ENCODE measurements at places on chromosomes 6 and 20.

- no peak overlapping the region for H3K27ac ChIP-seq
- H3K36me3 ChIP-seq = no peaks in the 10 kb centered on the region
- H3K27me3 ChIP-seq = peaks cover 42% of the 10 kb centered on the region
- peaks cover 20% of the 10 kb centered on the region for H3K4me1 ChIP-seq
- no peak overlapping the region for H3K4me3 ChIP-seq
Observed at GRCh38 chr20:63051911-63052310, 45.1 kb upstream of the BHLHE23 start.

- H3K4me3 ChIP-seq = peak within 1 kb of the TSS; percentile 95
- no peak for DNase-seq
- peaks cover 12% of the 10 kb centered on the region for H3K36me3 ChIP-seq
- peaks cover 76% of the 10 kb centered on the region for H3K4me1 ChIP-seq
- H3K27me3 ChIP-seq = peaks cover 53% of the 10 kb centered on the region
Observed at GRCh38 chr6:32151863-32152768, at the start of gene PRRT1. Gene PRRT1, minus strand, starts transcription at chr6:32151939. Its CDS starts 112 bp downstream, at chr6:32151827.

- H3K4me1 ChIP-seq = no peaks in the 10 kb centered on the region
- no peak overlapping the region for H3K4me3 ChIP-seq
- DNase-seq = no peak
- peaks cover 10% of the 10 kb centered on the region for H3K27me3 ChIP-seq
- H3K27ac ChIP-seq = no peak overlapping the region
Observed at GRCh38 chr6:159646733-159647132, 46.3 kb downstream of the SOD2 start.

GRCh38 chr20:8547968-8548588 lies 416.0 kb downstream of the PLCB1 start:
- H3K4me3 ChIP-seq = no peak overlapping the region
- no peak overlapping the region for H3K27ac ChIP-seq
- H3K4me1 ChIP-seq = no peaks in the 10 kb centered on the region
- H3K36me3 ChIP-seq = no peaks in the 10 kb centered on the region
- H3K27me3 ChIP-seq = peaks cover 8% of the 10 kb centered on the region
- no peak for DNase-seq

DNA sequence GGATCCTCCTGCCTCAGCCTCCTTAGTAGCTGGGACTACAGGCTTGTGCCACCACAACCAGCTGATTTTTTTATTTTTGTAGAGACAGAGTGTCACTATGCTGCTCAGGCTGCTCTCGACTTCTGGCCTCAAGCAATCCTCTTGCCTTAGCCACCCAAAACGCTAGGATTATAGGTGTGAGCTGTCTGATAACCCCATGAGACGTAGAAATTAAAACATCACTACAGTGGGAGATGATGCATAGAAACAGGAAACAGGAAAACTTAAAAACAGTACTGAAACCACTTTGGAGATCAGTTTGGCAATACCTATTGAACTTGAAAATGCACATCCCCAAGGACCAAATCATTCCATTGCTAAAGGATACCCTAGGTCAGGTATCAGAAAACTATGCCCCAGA lies 10.8 kb downstream of the SENP6 start:
- H3K4me3 ChIP-seq = no peak overlapping the region
- DNase-seq = no peak
- no peak overlapping the region for H3K27ac ChIP-seq
- peaks cover 36% of the 10 kb centered on the region for H3K4me1 ChIP-seq
- peaks cover 3% of the 10 kb centered on the region for H3K27me3 ChIP-seq
- H3K36me3 ChIP-seq = peaks cover 94% of the 10 kb centered on the region

DNA sequence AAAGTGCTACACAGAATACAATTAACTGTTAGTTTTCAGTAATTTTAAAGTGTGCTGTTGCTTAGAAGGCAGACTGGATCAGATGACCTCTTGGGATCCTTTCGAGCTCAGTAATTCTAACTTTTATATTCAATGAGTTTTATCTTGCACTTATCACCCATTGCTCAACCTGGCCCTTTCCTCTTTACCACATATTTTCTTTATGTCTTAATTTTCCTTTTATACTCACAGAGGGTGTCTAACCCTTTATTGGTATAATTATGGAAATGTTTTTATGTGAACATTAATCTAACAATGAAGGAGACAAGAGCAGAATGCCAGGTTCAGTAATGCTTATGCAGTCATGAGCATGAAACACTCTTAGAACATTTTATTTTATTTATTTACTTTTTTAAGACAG lies 39.7 kb upstream of the CARMIL1 start:
- no peaks in the 10 kb centered on the region for H3K4me1 ChIP-seq
- no peak overlapping the region for H3K27ac ChIP-seq
- DNase-seq = no peak
- H3K27me3 ChIP-seq = no peaks in the 10 kb centered on the region

DNA sequence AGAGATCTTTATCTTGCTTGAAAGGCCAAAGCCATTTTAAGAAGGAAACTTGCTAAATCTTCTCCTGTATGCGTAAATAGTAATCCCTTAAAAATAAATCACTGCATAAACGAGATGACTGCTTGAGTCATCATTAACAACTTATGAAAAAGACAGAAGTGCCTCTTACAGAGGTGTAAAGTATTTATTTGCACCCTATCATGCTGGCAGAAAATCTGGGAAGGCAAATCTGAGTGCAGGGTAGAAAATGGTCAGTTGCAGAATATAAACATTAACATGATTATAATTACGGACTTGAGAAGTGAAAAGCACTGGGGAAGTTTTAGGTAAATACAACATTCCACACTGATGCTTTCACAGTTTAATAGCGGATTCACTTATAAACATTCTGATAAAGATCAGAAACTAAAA lies 67.5 kb upstream of the FBXO30 start:
- no peak for DNase-seq
- no peak overlapping the region for H3K4me3 ChIP-seq
- no peaks in the 10 kb centered on the region for H3K27me3 ChIP-seq
- peaks cover 5% of the 10 kb centered on the region for H3K4me1 ChIP-seq

DNA sequence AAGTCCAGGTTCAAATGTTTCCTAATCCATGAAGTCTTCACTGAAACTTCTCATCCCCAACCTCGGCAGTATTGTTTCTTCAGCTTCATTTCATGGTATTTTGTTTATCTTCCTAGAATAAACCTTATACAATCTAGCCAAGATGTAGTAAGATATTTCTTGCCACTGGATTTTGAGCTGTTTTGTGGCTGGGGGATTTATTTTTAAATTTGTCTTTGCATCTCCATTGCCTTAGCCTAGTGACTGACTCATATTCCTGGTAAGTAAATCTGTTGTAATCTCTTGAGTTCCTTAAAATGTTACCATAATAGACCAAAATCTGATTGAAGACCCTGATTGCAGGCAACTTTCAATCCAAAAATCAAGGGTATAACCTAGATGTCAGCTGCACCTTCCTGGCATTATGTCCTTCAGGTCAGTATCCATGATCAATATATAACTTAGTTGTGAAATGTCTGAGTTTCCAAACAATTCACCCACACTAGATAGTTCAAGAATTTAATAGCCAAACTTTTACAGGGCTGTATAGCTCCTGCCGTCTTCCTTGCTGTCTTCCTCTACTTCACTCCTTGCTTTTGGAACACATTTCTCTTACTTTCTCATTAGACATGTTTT lies 4.7 kb upstream of the TRMT11 start:
- no peaks in the 10 kb centered on the region for H3K4me1 ChIP-seq
- H3K36me3 ChIP-seq = peaks cover 9% of the 10 kb centered on the region
- no peak for DNase-seq
- H3K4me3 ChIP-seq = no peak overlapping the region
- H3K27me3 ChIP-seq = no peaks in the 10 kb centered on the region
- H3K27ac ChIP-seq = no peak overlapping the region

- no peak overlapping the region for H3K4me3 ChIP-seq
- H3K27me3 ChIP-seq = no peaks in the 10 kb centered on the region
- no peak overlapping the region for H3K27ac ChIP-seq
- H3K4me1 ChIP-seq = no peaks in the 10 kb centered on the region
Observed at GRCh38 chr6:27414996-27415395, 26.4 kb downstream of the ZNF391 start.

DNA sequence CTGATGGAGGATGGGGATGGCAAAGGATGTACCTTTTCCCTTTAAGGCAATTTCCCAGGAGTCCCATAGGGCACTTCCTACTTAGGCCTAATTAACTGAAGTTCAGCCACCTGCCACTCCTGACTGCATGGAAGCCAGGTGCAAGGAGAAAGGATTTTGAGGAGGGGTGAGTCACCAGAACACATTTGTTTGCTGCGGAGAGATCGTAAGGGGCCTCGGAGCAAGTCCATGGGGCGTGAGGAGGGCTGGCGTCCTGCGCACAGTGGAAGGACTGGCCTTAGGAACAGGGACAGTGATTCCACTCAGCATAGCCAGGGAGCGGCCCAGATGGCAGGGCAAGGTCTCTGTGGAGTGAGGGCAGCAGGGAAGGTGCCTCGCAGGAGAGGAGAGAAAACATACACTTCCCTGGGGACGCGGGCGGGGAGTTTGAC lies 11.8 kb upstream of the MAP1LC3A start:
- peaks cover 6% of the 10 kb centered on the region for H3K27me3 ChIP-seq
- peaks cover 37% of the 10 kb centered on the region for H3K4me1 ChIP-seq
- H3K4me3 ChIP-seq = no peak overlapping the region

GRCh38 chr20:63308218-63308911 lies 15.4 kb downstream of the COL20A1 start:
- no peaks in the 10 kb centered on the region for H3K36me3 ChIP-seq
- H3K27me3 ChIP-seq = peaks cover 4% of the 10 kb centered on the region
- H3K4me3 ChIP-seq = no peak overlapping the region
- H3K4me1 ChIP-seq = peaks cover 4% of the 10 kb centered on the region
- no peak overlapping the region for H3K27ac ChIP-seq
- no peak for DNase-seq

- no peaks in the 10 kb centered on the region for H3K36me3 ChIP-seq
- peaks cover 17% of the 10 kb centered on the region for H3K4me1 ChIP-seq
- no peak overlapping the region for H3K4me3 ChIP-seq
Observed at GRCh38 chr6:38792356-38792755, 77.2 kb downstream of the DNAH8 start.

GRCh38 chr20:38685853-38686473 lies 38.3 kb upstream of the SLC32A1 start:
- no peak overlapping the region for H3K27ac ChIP-seq
- H3K4me3 ChIP-seq = no peak overlapping the region
- peaks cover 83% of the 10 kb centered on the region for H3K27me3 ChIP-seq
- peak; percentile 91 for DNase-seq
- no peaks in the 10 kb centered on the region for H3K4me1 ChIP-seq

DNA sequence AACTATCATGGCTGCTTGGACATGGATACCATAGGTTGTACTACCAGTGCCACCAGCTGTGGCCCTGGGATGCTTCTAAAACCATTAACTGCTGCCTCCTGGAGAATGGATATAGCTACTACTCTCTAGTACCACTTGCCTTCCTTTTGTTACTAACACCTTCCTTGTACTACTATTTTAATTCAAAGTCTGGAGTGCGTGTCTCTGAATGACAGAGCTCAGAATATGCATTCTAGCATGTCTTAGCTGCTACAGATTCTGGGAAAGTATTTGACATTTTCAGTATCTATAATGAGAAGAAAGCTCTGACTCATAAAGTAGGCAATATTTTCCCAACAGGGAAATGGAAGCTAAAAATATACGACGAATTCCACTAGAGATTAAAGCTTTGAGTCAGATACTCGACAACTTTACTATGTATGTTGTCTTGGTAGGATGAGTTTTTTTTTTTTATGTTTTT lies 112.3 kb downstream of the PFDN4 start:
- H3K27me3 ChIP-seq = peaks cover 3% of the 10 kb centered on the region
- H3K36me3 ChIP-seq = no peaks in the 10 kb centered on the region
- no peak overlapping the region for H3K27ac ChIP-seq
- no peaks in the 10 kb centered on the region for H3K4me1 ChIP-seq

GRCh38 chr6:111610548-111611172 lies 5.0 kb upstream of the TRAF3IP2 start:
- H3K27me3 ChIP-seq = peaks cover 3% of the 10 kb centered on the region
- H3K4me1 ChIP-seq = peaks cover 55% of the 10 kb centered on the region
- H3K36me3 ChIP-seq = peaks cover 11% of the 10 kb centered on the region
- H3K27ac ChIP-seq = peak overlapping the region; percentile 72
- no peak overlapping the region for H3K4me3 ChIP-seq
- no peak for DNase-seq

DNA sequence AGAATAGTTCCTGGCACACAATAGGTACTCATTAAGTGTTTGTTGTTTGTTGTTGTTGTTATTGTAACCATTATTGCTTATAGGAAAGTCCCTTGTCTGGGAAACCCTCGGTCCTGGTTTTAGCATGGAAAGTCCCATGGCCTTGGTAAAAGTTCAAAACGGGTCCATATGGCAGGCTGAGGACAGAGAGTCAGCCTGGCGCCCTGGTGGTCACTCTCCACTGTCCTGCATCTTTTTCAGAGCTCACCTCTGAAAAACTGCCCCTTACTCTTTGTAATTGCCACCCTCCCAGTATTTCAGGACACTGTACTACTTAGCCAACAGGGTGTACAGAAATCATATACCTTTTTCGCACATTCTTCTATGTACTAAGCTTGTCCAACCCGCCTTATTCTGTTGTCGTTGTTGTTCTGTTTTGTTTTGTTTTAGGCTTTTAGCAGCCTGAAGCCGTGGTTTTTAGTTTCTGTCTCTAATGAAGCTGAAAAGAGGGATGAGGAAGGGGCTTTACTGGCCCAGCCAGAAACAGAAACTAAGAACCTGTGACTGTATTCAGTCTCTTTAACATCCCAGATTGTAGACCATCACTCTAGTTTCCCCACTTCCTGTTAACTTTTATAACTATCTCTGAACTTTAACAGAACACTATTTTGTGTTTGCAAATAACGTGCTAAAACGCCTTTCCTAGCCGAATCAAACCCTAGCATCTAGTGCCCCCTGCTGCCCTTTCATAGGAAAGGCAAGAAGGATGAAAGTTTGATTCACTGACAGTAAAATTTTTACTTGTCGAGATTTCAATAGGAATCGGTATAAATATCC lies 7.6 kb upstream of the TMEM14A start:
- H3K27me3 ChIP-seq = no peaks in the 10 kb centered on the region
- no peaks in the 10 kb centered on the region for H3K4me1 ChIP-seq
- peak; percentile 56 for DNase-seq

Data from nephron progenitor cell (in vitro differentiated cells).